NCI-H1105 treated with DMSO at 0.1 percent for 48 hours (cell line): ENCODE measurements at places on chromosomes 7 and 10.
A peak's percentile ranks its signal among the peaks of the same experiment; 100 is the strongest.

DNA sequence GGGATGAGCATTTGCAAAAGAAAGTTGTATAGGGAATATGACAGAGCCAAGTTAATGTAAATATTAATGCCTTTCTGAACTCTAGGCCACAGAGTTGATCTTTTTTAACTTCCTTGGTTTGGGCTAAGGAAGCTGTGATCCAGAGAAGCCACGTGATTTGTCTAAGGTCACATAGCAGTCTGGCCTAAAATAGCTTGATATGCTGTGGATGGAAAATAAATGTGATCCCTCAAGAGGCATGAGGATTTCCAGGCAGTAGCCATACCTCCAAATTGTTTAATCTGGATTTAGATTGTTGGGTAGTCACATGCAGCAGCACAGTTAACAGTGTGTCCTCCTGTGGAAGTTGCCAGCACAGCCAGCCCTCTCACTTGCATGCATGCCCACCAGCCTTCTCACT lies 165.7 kb upstream of the LANCL2 start:
- DNase-seq = no peak

- peak; percentile 67 for DNase-seq
Observed at GRCh38 chr7:97179454-97180104, 62.1 kb downstream of the SDHAF3 start.

GRCh38 chr10:89414879-89415821 lies 782 bp downstream of the IFIT5 start:
- peak; percentile 44 for DNase-seq

DNA sequence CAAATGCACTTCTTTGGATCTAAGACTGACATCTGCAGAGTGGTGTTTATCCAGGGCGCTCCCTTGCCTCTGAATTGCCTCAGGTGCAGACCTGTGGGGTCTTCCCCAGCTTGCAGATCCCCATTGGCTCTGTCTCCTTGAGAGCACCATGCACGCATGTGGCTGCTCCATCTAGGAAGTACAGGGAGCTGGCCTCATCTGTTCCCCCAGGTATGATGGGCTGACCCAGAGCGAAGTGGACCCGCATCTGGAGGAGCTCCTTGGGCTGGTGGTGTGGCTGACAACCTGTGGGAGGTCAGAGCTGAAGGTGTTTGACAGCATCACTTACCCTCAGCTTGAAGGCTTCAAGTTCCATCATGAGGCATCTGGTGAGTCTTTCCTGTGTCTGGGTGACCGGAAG lies 44.5 kb downstream of the WDFY4 start:
- no peak for DNase-seq

- no peak for DNase-seq
Observed at GRCh38 chr7:151167197-151167961, at the start of gene GBX1. Gene GBX1 (minus strand): TSS chr7:151167694. CDS start chr7:151167548, 146 bp downstream.

GRCh38 chr7:46752881-46753366 lies 829.0 kb downstream of the TNS3 start:
- no peak for DNase-seq

- DNase-seq = no peak
Observed at GRCh38 chr10:98488669-98489430, 42.1 kb upstream of the HPS1 start.

DNA sequence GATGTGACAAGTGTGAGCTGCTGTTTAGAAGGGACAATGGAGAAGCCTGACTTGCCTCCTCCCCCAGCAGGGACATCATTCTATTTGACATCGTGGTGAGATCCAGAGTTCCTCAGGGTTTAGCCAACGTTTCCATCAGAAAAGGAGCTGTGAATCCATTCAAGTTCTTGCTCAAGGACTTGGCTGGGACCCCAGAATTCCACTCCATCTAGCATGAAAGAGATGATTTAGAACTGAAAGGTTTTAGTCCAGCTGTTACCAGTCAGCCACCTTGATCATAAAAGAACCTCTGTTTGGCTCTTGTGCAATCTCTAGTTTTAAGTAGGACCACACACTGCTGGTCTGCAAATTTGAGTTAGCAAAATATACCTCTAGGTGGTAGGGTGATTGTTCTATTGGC lies 337.6 kb downstream of the FRMD4A start:
- peak; percentile 0 for DNase-seq

GRCh38 chr10:64519831-64520230 lies 998.6 kb downstream of the REEP3 start:
- no peak for DNase-seq

GRCh38 chr7:22589641-22590201 lies 89.7 kb upstream of the STEAP1B start:
- no peak for DNase-seq

- DNase-seq = peak; percentile 52
Observed at GRCh38 chr10:27998178-27998953, 513 bp downstream of the ODAD2 start.

DNA sequence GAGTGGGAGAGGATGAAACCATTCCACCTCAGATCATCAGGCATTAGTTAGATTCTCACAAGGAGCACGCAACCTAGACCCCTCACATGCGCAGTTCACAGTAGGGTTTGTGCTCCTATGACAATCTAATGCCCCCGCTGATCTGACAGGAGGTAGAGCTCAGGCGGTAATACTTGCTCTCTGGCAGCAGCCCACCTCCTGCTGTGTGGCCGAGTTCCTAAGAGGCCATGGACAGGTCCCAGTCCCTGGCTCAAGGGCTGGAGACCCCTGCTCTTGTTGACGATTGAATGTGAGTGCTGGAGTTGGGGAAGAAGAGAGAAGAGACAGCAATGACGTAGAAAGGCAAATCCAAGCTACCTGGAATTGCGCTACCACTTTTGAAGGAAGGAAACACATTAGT lies 267.2 kb downstream of the TFEC start:
- no peak for DNase-seq

GRCh38 chr7:54915870-54916598 lies 102.8 kb upstream of the EGFR start:
- no peak for DNase-seq

- peak; percentile 41 for DNase-seq
Observed at GRCh38 chr10:116385994-116386809, 41.4 kb upstream of the PNLIPRP3 start.

GRCh38 chr7:71171476-71171875 lies 39.5 kb downstream of the GALNT17 start:
- no peak for DNase-seq

DNA sequence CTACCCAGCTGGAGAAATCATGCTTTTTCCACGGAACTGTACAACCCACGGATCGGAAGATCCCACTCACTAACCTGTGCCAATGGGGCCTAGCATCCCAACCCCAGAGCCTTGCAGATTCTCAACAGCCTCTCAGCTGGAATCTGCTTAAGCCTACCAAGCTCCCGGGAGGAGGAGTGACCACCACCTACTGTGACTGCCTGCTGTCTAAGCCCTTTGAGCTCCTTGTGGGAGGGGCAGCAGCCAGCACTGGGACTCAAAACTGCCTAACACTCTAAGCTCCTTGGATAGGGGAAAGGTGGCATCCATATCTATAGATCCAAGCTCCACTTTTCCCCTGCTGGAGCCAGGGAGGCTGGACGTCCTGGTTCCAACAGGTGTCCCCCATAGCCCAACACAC lies 254.4 kb upstream of the CNTNAP2 start:
- no peak for DNase-seq

- DNase-seq = no peak
Observed at GRCh38 chr10:20247891-20248708, 431.9 kb downstream of the PLXDC2 start.

DNA sequence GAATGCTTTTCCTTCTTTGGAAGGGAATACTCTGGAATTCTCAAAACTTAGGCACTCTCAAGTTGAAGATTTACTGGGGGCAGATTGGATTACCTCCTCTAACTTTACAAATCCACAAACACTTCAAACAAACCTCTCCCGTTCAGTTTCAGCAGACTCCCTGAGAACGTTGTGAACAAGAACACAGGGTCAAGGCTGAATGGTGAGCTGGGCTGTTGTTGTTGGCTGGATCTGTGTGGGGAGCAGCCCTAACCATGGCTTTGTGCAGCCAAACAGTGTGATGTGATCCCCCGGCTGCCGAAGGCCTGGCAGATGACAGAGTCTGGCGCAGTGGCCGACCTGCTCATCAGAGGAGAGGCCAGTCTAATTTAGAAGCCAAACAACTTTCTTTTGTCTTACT lies 93.1 kb downstream of the BMPER start:
- DNase-seq = no peak

GRCh38 chr10:133142523-133143199 lies 17.4 kb upstream of the KNDC1 start:
- no peak for DNase-seq

GRCh38 chr10:31319602-31320549 lies 860 bp downstream of the ZEB1 start:
- no peak for DNase-seq

DNA sequence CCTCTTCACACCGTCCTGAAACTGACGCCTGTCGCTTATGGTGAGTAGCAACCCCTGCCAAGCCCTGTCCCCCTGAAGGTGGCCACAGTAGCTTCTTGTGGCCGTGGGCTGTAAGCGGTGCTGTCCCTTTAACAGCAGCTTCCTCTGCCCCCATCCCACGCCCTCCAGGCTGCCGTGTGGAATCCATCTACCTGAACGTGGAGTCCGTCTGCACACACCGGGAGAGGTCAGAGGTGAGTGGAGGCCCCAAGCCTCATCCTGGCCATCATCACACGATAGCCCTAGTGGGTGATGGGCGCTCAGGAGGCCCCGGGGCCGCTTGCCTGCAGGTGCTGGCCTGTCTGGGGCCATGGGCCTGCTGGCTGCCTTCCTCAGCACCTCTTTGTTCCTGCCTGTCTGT lies 21.2 kb downstream of the PFKFB3 start:
- no peak for DNase-seq

DNA sequence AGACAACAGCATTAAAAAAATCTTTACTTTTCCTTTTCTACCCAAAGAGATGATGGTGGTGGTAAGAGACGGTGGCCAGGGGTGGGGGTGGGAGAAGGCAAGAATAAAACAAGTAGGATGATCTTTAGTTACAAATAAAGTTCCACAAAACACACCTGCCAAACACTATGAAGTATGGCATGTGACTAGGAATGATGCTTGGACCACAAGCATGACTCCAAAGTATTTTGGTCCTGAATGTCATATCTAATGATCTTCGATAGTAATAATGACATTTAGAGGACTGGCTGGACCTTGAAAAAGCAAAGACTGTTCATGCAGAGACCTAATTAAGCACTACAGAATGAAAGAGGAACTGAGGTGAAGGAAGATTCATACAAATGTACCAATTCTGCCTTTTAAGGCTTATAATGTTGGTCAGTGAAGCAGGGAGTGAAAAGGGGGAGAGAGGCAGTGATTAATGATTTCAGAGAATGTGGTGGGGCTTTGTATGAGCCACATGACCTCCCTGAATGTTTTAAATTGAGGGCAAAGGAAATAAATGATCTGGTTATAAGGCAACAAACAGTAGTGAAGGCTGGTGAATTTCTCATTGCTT lies 29.6 kb upstream of the DKK1 start:
- no peak for DNase-seq

- no peak for DNase-seq
Observed at GRCh38 chr7:44638611-44639557, 32.5 kb downstream of the OGDH start.

DNA sequence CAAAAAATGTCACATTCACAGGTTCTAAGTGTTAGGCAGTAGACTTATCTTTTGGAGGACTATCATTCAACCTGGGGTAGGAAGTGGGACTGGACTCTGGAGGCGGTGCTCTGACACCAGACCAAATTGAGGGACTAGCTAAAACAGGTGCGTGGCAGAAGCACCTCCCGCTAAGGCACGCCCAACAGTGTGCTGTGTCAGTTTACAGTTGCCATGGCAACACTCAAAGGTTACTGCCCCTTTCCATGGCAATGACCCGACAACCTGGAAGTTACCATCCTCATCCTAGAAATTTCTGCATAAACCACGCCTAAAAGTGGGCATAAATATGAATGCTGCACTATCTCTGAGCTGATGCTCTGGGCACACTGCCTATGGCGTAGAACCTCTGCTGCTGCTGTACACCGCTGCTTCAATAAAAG lies 14.0 kb upstream of the BLNK start:
- DNase-seq = no peak

- DNase-seq = no peak
Observed at GRCh38 chr10:111706331-111706730, 477.2 kb downstream of the GPAM start.

DNA sequence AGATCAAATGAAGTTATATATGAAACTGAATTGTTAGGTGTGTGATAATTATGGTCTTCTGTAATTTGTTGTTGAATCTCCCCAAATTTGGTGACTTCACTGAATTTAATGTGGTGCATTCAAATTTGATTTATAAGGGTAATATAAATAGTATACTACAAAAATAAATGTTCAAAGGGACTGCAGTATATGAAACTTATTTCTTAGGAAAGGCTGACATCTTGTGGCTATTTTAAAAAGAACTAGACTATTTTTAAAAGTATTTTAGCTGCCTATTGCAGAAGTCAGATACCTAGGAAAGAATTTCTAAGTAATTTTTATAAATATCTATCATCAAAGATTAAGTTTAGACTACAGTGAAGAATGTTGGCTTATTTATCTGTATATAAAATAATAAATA lies 36.6 kb downstream of the ATRNL1 start:
- peak; percentile 22 for DNase-seq

DNA sequence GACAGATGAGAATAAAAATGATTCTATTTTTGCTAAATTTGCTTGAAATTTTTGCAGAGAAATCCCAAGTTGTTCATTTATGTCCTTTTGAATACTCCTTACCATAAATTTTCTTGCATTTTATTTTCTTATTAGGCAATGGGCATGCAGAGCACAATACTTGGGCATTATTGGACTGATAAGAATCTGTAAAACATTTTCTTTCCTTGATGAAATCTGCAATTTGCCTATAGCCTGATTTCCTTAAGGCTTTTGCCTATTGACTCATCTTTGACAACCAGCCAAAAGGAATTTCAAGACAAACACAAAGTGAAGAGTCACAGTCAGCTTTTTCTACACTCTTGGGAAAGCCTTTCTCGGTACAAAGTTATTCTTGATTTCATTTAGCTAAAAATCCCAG lies 30.5 kb upstream of the GNAT3 start:
- DNase-seq = no peak

DNA sequence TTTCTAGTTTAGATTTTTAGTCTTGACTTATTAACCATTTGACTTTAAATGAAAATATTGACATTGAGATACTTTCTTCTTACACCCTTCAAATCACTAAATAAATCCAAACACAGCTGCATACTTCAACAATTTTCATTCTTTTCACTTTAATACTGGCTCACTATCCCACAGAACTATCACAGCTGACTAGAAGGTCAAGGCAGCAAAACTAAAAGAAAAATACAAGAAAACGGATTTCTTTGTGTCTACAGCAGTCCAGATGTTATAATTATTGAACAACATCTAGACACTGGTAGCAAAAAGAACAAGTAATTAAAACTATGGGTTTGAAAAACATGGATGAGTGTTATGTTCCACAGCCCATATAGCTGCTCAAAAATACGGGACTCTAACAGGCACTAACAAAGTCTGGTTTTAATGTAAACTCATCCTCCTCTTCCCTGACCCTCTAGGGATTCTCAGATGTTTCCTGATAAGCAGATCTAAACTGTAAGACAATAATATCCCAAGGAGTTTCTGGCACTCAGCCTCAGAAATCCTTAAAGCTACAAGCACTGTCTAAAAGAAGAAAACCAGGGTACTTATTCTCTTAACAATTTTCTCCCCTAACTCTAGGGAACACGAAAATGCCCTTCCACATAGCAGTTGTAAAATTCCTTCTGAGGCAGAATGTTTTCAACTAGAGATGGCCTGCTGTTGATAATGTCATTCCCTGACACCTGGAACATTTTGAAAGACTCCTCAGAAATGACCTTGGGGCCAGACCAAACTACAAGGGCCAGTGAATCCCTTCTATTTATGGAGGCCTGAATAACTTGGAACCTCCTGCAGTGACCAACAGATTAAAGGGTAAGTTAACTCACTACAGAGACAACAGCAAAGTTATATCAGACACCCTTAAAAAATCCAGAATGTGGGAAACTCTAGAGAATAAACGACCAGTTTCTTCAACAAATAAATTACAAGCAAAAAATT lies 12.8 kb downstream of the DNMBP start:
- no peak for DNase-seq
